RWPE2 (cell line): ENCODE measurements at places on chromosomes 7 and 10.

DNA sequence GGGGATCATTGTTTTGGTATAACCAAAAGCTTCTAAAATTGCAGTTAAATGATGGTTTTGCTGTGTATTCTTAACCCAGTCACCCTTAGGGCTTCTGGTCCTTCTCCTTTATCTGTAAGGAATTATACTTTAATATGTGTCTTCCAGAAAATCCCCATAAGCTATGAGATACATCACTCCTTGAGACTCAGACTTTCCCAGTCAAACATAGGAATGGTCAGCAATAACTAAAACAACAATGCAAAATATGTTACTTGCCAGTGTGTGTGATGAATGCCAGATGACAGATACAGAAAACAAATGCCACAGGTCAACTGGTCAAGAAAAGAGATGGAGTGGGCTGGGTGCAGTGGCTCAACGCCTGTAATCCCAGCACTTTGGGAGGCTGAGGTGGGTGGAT, 10.1 kb downstream of the ADD3 start:
- no peak for DNase-seq

- no peak for DNase-seq
Measured at GRCh38 chr10:75165684-75166622, 44.6 kb upstream of the VDAC2 start.

DNA sequence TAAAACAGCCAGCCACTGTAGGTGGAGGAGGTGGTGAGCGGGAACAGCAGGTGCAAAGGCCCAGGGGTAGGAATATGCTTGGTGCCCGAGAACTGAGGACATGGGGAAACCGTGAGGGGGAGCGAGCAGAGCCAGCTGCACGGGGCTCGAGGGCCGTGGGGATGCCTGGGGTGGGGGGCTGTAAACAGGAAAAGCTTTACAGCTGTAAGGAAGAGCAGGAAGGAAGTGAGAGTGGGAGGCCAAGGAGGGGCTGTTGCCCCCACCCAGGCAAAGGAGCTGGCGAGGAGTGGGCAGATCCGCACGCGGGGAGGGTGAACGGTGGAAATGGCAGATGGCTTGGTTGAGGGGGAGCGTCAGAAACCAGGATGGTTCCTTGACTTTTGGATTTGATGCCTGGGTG, 34.4 kb downstream of the ZMIZ1 start:
- no peak for DNase-seq

GRCh38 chr10:5095687-5096086, 1.5 kb downstream of the AKR1C3 start:
- no peak for DNase-seq

DNA sequence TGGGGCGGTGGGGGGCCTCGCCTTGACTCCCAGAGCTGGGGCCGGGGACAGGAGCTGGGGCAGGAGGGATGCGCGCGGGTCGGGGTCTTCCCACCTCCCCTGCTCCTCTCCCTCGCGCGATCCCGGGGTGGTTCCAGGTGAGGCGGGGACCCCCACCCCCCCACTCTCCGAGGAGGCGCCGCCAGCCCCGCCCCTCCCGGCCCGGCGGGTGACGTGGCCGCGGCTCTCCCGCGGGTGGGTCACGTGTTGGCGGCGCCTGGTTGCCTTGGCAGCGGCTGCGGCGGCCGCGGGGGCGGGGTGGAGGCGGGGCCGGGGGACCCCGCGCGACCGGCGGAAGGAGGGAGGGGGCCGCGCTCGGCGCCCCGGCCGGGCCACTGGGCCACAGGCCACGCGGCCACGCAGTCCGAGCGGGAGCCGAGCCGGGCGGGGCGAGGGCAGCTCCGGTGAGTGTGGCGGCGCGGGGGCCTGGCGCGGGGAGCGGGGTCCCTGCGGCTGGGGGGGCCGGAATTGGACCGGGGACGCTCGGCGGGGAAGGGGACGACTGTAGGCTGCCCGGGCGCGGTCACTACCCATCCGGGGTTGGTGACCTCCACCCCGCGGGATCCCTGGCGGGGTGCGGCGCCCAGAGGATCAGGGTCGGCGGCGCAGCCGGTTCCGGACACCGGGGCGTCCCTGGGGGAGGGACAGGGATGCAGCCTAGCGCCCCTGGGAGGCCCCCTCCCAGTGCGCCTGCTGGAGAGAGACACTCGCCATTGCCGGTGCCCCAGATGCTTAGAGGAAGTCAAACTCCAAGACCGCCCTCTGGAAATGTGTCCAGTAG, at the start of gene ORAI2:
Gene ORAI2 (plus strand): TSS at position 357 of the 820 bp plus-strand sequence. CDS start 5,382 bp downstream, outside the sequence.
- DNase-seq = no peak

DNA sequence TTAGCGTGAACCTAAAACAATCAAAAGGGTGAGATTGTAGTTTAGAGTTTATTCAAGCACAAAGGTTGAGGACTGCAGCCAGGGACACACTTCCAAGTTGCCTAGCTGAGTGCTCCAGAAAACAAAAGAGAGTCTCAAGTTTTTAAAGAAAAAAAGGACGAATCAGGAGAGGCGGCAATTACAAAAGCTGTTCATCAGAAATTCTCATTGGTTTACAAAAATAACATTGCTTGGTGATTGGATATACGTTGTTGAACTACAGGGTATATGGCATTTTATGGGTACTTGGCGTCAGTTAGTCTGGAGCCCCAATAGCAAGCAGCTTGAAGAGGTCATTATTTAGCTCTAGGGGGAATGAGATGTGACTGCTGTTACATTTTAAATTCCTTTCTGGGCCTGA, 11.5 kb downstream of the ZNF438 start:
- no peak for DNase-seq

GRCh38 chr7:27173511-27173955, 587 bp downstream of the HOXA10 start:
- DNase-seq = peak; percentile 52

DNA sequence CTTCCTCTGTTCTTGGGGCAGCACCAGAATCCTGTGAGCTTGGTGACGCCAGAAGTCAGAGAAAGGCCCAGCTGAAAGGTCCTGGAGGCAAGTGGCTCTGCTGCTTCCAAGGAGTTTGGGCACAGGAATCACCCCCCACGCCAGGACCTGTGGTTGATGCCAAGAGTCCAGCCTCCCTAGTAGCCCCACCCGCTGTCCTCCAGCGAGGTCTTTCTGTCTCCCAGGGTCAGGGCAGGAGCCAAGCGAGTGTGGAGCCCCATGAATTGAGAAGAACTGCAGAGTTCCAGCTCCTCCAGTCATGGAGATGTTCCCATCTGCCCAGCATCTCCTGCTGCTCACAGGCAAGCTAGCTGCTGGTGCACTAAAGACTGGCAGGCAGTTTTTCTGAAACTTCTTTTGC, 631.7 kb upstream of the MGMT start:
- DNase-seq = no peak

- no peak for DNase-seq
Measured at GRCh38 chr10:113060201-113061053, 110.4 kb downstream of the TCF7L2 start.

- no peak for DNase-seq
Measured at GRCh38 chr7:98805956-98806838, 63.6 kb downstream of the TMEM130 start.

DNA sequence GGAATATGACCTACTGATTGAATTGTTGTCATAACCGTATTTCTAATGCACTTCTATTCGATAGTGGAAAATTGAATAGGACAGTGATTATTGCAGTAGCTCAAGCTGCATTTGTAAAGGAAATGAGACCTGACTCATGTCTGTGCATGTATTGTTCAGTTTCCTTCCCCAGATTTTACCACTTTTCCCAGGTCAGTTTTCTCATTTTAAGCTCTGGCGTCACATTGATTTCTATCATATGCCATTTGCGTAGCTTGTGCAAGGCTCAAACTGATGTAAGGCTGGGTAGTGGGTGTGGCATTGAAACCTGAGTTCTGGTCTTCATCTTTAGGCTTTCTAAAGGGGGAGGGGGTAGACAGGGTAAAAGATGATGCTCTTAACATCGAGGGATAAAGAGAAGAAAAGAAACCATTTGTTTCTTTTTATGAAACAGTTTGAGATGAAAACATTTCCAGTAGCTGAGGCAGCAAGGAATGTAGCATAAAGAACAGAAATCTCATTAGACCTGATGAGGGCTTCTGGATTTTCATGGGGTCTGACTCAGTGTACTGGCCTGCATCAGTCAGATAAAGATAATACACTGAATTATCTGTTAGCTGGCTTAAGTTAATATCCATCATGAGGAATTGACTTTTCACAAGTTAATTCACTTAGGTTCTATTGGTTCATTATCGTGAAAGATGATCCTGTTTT, 182.3 kb upstream of the CDCA7L start:
- DNase-seq = no peak

GRCh38 chr7:28784171-28784902, 173.8 kb downstream of the TRIL start:
- no peak for DNase-seq

- DNase-seq = no peak
Measured at GRCh38 chr7:151024435-151025056, at the start of gene ATG9B. TSS of gene ATG9B (minus strand) at chr7:151024494. CDS start at chr7:151024423, 71 bp downstream.

DNA sequence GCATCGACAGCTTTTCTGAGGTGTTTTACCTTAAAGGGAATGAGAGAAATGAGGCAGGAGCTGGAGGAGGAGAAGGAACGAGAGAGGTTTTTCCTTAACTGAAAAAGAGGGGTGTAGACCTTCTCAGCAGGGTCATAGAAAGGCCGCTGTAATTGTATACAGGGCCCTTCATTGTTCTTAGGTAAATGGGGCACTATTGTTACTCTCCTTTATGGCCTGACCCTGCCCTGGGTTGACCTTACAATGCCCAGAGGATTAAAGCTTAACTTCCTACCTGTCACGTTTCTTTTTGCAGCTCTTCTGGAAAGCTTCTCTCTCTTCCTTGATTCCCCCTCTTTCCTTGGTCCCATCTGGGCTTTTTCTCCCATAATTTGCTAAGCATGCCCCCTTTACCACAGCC, 13.7 kb upstream of the PDLIM1 start:
- no peak for DNase-seq

DNA sequence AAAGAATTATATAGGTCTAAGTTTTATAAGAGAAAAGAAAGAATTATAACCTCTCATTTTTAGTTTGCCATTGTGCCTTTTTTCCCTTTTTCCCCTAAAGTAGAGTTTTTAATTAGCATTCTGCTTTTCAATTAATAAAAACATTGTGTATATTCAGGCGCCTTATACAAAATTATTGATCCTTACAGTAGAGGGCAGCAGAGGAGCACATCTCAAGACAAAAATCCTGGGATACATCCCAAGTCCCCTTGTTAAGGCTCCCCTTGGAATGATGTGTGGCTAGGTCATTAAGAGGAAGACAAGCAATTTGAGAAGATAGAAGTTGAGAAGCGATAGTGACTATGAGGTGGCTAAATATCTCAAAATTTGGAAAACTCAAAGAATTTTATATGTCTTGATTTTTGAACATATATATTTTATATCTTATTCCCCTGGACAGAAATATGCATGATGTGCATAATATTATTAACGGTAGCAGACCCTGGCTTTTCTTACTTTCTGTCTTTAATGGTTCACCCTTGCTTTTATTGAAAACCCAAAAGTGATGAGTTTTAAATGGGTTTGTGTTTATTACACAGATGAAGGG, 19.1 kb upstream of the TPK1 start:
- no peak for DNase-seq

- no peak for DNase-seq
Measured at GRCh38 chr7:52481571-52481970, 553.9 kb upstream of the POM121L12 start.

GRCh38 chr10:92593619-92594588, 974 bp downstream of the KIF11 start:
- DNase-seq = no peak

DNA sequence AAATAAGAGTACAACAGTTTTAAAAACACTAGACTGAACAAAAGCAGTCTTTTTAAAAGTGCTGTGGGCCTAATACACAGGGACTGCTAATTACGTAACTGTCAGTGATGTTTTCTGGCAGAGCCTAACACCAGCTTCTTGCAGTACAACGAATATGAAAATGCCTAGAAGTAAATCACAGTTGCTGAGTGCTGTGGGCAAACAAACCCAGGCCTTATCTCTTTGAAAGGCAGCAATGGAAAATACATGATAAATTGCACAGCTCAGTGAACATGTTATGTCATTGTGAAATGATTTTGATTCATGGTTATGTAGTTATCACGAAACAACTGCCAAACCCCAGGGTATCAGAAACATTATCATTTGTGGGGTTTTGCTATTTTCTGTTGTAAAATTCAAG, 428.4 kb downstream of the GFRA1 start:
- no peak for DNase-seq

- DNase-seq = no peak
Measured at GRCh38 chr7:31061185-31061584, 9.1 kb downstream of the ADCYAP1R1 start.

DNA sequence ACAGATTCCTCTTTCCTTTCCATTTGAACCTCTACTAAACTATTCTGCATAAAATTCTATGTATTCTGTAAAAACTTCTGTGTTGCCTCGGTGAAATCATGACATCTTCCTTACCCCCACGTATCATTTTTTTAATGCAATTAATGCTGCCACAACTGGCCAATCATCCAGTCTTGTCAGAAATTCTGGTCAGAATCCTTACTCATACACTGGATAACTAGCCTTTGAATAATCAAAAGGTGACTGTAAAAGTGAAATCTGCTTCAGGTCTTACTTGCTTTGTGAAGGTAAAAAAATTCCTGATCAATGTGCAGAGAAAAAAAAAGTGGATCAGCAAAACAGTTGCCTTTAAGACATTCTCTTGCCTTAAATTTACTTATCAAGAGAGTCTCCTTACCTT, 89.1 kb upstream of the LRRTM3 start:
- DNase-seq = no peak

GRCh38 chr7:68833422-68833821, 764.9 kb upstream of the AUTS2 start:
- DNase-seq = no peak

- no peak for DNase-seq
Measured at GRCh38 chr7:45224832-45225231, 67.2 kb downstream of the RAMP3 start.

- DNase-seq = no peak
Measured at GRCh38 chr10:124353091-124353815, 65.5 kb downstream of the OAT start.

GRCh38 chr10:75293446-75293820, 57.7 kb upstream of the COMTD1 start:
- DNase-seq = no peak

GRCh38 chr10:119786117-119786769, 60.4 kb downstream of the INPP5F start:
- DNase-seq = no peak

DNA sequence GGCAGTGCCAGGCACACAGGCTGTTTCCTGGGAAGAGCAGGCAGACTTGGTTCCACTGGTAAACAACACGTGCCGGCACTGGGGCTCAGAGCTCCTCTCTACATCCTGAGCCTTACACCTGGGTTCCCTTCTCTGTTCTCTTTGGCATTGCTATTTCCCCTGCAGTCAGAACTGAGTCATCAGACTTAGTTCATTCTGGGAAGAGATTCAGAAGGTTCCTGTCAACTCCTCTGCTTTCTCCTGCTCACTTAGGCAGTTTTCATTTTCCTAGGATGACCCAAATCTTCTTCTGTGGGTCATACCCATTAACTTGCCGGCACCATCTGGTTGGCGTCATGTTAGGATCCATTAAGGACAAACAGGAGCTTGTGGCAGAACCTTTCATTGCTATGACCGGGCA, 33.4 kb upstream of the LRRC18 start:
- DNase-seq = no peak
